T-helper 1 cell (primary cell): ENCODE measurements at places on chromosomes 16 and 17.

DNA sequence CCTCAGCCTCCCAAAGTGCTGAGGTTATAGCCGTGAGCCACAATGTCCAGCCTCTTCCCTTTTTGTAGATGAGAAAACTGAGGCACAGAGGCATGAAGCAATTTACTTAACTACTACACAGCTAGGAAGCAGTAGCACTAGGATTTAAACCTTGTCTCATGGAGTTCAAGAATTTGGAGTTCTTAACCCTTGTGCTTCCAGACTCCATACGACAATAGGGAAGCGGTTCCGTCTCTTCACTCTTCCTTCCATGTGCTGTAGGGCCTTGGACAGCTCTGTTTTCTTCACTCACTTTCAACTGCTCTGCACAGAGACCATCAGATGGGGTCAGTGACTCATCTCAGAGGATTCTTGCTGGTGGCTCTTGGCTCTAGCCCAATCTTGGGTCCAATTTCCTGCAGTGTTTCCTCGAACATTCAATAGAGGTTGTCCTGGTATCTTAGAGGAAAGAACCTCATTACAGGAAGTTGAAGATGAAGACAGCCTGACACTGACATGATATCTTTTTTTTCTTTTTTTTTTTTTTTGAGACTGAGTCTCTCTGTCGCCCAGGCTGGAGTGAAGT, 19.3 kb downstream of the ITGAL start:
- DNase-seq, result no peak

- DNase-seq, result no peak
Observed at GRCh38 chr17:64158831-64159590, 29.1 kb upstream of the ERN1 start.

DNA sequence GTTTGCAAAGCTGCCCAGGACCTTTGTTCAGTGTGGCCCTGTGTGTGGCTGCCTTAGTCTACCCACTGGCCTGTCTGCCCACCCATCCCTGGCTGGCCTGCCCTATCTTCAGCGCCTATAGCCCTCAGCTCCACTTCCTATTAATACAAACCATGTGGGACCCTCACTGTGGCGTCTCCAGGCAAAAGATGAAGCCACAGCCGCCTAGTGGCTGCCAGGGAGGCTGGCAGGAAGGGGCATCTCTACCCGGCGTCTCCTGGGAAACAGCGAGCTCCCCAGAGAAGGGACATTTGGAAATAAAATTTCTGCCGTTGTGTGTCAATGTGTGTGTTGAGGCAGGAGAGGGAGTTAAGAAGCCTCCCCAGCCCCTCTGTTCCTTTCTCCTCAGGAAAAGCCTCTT, 31.5 kb downstream of the NEUROD2 start:
- no peak for DNase-seq

- no peak for DNase-seq
Observed at GRCh38 chr16:27118526-27118925, 51.8 kb downstream of the C16orf82 start.

DNA sequence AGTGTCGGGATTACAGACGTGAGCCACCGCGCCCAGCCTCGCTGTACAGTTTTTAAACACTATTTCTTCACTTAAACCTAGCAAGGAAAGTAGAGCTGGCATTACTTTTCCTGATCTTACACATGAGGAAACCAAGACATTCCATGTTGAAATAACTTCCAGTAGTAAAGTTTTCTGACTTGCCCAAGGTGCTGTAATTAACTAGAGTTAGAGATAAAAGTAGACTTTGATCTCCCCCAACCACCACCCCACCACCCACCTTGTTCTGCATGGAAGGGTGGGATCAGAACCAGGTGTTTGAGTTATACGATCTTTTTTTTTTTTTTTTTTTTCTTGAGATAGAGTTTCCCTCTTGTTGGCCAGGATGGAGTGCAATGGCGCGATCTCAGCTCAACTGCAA, 47.1 kb downstream of the CENPV start:
- no peak for DNase-seq
